T follicular helper cell (primary cell): ENCODE measurements at places on chromosomes 16 and 17.

DNA sequence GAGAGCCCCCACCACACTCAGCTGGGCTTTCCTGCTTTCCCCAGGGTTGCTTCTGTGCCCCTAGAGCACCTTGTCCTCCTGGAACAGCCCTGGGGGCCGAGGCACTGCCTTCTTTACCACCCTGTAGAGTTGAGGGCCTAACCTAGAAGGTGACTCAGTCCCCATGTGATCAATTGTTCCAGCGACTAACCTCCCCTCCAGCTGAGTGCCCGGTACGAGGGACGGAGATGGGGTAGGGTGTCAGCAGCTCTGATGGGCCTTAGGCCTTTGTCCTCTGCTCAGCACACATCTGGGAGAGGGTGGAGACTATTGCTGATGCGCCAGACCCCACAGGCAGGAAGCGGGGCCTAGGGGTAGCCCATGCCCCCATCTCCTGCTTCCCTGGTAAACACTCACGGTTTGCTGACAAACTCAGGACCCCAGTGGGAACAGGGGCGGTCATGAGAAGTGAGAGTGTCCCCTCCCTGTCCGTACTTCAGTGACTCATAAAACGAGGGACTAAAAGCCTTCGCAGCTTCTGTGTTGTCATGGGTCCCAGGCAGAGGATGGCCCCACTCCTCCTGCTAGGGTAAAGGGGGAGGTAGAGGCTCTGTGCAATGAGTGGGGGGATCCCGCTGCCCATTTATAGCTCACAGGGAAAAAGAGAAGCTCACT is 33.1 kb downstream of the NECAB2 start:
- no peak for DNase-seq

- DNase-seq, result no peak
Observed at GRCh38 chr17:74394275-74394950, 27.1 kb downstream of the GPR142 start.

DNA sequence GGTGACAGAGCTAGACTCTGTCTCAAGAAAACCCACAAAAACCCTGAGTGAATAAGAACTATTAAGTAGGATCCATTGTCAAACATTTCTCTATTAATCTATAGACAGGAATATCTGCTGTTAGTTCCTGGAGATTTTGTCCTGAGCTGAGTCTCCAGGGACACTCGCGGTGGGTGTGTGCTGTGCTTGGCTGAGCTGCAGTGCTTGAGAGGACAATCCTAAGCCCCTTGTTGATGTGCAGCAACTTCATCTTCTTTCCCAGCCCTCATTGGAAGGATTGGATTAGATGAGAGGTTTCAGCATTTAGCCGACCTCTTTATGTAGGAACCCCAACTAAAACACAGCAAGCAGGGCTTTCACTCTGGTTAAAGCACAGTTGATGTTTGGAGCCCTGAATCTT is 33.3 kb downstream of the NDEL1 start:
- DNase-seq, result no peak

DNA sequence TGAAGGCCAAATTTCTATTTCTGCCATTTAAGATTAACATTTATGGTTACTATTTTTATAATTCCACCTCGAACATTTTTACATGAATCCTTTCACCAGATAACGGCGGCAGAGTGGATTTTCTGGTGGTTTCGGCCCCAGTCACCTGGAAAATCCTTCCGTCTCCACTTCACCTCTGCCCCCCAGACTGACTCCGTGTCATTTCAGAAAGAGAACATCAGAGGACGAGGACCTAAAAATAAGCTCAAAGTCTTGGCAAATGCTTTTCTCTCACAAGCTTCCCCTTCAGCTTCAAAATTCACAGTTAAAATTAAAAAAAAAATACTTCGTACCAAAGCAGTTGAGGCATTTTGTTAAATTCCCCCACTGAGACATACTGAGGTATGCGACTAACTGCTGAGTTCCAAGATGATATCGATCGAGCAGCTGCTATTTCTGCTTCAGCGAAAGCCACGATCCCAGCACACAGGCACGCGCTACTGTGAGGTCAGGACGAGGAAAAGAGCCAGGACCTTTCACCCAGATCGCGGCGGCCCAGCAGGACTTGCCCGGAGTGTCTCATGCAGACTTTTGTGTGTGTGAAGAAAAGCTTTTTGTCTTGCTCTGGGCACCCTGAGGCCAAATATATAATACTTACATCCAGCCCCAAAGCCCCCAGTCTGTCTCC is 36.8 kb downstream of the ASPA start:
- DNase-seq, result no peak

- DNase-seq, result no peak
Observed at GRCh38 chr17:17070931-17071330, 28.7 kb downstream of the MPRIP start.

DNA sequence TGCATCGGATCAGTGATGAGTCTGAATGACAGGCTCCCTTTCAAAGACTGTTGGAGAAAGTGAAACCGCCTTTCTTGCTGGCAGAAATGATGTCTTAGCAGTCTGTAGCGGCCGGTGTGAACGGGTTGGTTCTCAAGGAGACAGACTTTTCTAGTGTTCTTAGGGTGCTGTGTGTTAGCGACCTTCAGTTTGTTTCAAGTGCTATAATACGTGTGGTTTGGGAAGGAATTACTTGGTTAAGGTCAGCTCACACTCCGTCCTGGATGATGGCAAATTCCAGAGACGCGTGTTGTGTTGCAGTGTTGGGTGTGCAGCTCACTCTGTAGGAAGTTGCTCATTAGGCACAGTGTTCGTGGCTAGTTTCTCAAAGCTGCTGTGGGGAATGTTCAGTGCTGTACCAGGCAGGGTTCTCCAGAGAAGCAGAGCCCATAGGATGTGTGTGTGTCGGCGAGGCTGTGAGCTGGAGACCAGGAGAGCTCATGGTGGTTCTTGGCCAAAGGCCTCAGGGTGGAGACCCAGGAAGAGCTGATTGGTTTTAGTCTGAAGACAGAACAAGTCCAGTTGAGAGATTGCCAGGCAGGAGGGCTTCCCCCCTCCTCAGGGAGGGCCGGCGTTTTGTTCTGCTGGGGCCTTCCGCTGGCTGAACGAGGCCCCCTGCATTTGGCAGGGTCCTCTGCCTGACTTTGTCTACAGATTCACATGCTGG is 37.6 kb downstream of the ZNF750 start:
- DNase-seq, result no peak
